ENCODE measurements at places on chromosomes 1 and 21. TPM values are rescaled to one million over a fixed set of nuclear protein-coding genes. Genes with fewer than 3 reads are reported as not detected.

SLFNL1 gene
- 1.6 TPM for total RNA-seq

CCNL2 gene
- total RNA-seq, result 394 TPM

SPRR3 gene
- not detected for total RNA-seq

EDARADD gene
- total RNA-seq, result 7.9 TPM

OR6N1 gene
- total RNA-seq, result not detected

NT5C1A gene
- total RNA-seq, result 0.42 TPM

VASH2 gene
- total RNA-seq, result not detected

NUF2 gene
- 1.8 TPM for total RNA-seq

LCE1B gene
- total RNA-seq, result not detected

SPRR2F gene
- total RNA-seq, result not detected

SLC45A1 gene
- total RNA-seq, result 1.2 TPM

FAM151A gene
- total RNA-seq, result not detected

BEST4 gene
- 1.6 TPM for total RNA-seq

FOXJ3 gene
- total RNA-seq, result 102 TPM

CFHR4 gene
- total RNA-seq, result not detected

DCST2 gene
- total RNA-seq, result 4.0 TPM

SPRR2G gene
- total RNA-seq, result not detected

LEPR gene
- 2.0 TPM for total RNA-seq

ARHGEF16 gene
- 0.22 TPM for total RNA-seq

S100A3 gene
- not detected for total RNA-seq

CDCA8 gene
- total RNA-seq, result 1.3 TPM

UTS2 gene
- total RNA-seq, result not detected

HLCS gene
- 13.9 TPM for total RNA-seq

CD5L gene
- not detected for total RNA-seq

KLHDC8A gene
- not detected for total RNA-seq

AADACL4 gene
- total RNA-seq, result not detected

CLDN17 gene
- not detected for total RNA-seq

C2CD2 gene
- 10.5 TPM for total RNA-seq

ZBED6 gene
- total RNA-seq, result 26.5 TPM

FNDC10 gene
- 2.7 TPM for total RNA-seq

CFHR2 gene
- not detected for total RNA-seq

CLEC20A gene
- not detected for total RNA-seq
